ENCODE measurements at places on chromosomes 11 and 22. TPM values are rescaled to one million over a fixed set of nuclear protein-coding genes. Genes with fewer than 3 reads are reported as not detected.
A peak's percentile ranks its signal among the peaks of the same experiment; 100 is the strongest.

The TNNT3 gene
- total RNA-seq = 0.40 TPM

The AGBL2 gene
- total RNA-seq = 1.1 TPM

The JAML gene
- 2.7 TPM for total RNA-seq

The LRRC32 gene
- 9.0 TPM for total RNA-seq

The OR52D1 gene
- not detected for total RNA-seq

The OR51B4 gene
- total RNA-seq = not detected

The PHETA2 gene
- 5.5 TPM for total RNA-seq

The PIWIL4 gene
- total RNA-seq = 0.80 TPM

DNA sequence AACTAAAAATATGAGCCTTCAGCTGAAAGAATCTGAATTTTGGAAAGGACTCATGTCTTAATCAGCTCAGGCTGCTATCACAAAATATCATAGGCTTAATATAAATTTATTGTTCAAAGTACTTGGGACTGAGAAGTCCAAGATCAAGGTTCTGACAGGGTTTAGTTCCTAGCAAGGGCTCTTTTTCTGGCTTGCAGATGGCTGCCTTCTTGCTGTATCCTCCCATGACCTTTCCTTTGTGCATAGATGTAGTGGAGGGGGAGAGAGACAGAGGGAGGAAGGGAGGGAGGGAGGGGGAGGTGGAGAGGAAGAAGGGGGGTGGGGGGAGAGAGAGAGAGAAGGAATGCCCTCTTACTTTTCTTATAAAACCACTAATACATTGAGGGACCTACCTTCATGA lies 306.8 kb upstream of the DDI1 start:
- no peak for ATAC-seq

GRCh38 chr22:29032584-29032983 lies 29.0 kb downstream of the C22orf31 start:
- ATAC-seq = no peak

- no peak for ATAC-seq
These were observed 65.3 kb downstream of the JAM3 start for GRCh38 chr11:134134167-134134566.

GRCh38 chr11:100847696-100848216 lies 160.7 kb downstream of the ARHGAP42 start:
- no peak for ATAC-seq

- no peak for ATAC-seq
These were observed 812 bp upstream of the SMTN start for GRCh38 chr22:31080164-31080847.

GRCh38 chr11:118291477-118292135 lies 12.9 kb upstream of the CD3E start:
- peak; percentile 84 for ATAC-seq

DNA sequence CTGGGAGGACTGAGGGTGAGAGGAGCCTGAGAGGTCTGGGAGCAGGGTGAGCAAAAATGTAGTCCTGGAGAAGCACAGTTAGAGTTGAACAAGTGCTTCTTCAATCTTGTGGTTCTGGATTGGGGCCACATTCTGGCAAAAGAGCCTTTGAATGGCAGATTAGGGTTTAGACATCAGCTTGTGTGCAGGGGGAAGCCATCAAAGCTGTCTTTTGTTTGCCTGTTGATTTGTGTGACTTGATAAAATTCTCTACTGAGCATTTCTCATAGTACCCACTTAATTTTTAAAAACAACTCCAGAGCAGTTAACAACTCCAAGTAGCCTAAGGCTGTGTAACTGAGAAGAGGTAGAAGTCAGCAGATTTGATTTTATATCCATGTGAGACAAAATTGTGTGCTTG lies 166.2 kb downstream of the FAT3 start:
- ATAC-seq = no peak

DNA sequence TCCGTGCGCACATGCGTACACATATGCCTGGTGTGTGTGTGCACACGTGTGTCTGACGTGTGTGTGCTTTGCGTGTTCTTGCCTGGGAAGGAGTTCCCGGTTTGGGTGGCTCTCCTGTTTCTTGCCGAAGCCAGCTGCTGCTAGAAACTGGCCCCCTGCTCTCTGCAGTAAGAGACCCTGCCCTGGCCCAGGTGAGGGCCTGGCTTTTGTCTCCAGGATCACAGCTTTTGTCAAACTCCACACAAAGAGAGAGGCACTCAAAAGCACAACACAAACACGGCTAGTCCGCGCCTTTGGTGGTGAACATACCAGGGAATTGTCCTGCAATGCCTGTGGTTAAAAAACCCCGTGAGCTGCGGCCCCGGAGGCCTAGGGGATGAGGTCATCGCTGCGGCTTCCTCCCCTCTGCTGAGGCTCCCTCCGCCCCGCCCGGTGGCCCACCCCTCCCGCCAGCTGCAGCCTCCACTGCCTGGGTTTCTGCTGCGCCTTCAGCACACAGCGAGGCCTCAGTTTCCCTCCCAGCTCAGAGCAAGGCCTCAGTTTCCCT lies 88.9 kb downstream of the KCNQ1 start:
- peak; percentile 17 for ATAC-seq

DNA sequence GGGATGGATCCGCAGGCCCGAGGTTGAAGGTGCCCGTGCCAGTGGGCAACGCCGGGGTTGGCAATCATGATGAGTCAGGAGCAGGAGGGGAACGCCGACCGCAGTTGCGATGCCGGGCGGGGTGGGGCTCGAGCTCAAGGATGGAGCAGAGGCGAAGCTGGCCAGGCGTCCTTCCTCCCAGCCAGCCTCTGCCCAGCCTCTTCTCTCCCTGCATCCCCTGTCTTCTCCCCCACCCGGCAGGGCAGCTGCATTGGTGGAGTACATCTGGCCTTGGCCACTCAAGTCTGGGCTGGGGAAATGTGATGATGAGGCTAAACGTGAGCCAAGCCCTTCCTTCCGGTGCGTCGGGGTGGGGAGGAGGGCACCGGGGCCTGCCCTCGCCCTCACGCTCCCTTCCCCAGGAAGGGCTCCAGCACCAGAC lies 3.9 kb downstream of the IFITM10 start:
- no peak for ATAC-seq

- peak; percentile 27 for ATAC-seq
These were observed 4.4 kb upstream of the DENND5A start for GRCh38 chr11:9269492-9270013.

GRCh38 chr11:114605370-114605769 lies 9.8 kb upstream of the NXPE4 start:
- no peak for ATAC-seq

DNA sequence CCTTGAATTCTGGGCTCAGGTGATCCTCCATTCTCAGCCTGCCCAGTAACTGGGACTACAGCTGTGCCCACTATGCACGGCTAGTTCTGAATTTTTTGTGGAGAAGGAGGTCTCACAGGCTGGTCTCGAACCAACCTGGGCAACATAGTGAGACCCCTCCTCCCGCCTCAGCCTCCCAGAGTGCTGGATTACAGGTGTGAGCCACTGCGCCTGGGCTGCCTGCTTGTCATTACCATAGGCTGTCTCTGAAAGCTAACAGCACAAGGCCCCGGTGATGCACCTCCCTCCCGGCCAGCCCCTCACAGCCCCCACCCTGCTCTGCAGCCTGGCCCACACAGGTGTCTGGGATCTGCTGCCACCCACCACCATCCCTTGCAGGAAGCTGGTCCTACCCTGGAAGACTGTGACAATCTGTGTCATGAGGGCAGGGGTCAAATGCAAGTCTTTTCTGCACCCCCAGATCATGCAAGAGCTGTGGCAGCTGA lies 82.4 kb downstream of the DGCR2 start:
- no peak for ATAC-seq

GRCh38 chr11:65206441-65206841 lies 24.7 kb downstream of the CAPN1 start:
- ATAC-seq = peak; percentile 7

DNA sequence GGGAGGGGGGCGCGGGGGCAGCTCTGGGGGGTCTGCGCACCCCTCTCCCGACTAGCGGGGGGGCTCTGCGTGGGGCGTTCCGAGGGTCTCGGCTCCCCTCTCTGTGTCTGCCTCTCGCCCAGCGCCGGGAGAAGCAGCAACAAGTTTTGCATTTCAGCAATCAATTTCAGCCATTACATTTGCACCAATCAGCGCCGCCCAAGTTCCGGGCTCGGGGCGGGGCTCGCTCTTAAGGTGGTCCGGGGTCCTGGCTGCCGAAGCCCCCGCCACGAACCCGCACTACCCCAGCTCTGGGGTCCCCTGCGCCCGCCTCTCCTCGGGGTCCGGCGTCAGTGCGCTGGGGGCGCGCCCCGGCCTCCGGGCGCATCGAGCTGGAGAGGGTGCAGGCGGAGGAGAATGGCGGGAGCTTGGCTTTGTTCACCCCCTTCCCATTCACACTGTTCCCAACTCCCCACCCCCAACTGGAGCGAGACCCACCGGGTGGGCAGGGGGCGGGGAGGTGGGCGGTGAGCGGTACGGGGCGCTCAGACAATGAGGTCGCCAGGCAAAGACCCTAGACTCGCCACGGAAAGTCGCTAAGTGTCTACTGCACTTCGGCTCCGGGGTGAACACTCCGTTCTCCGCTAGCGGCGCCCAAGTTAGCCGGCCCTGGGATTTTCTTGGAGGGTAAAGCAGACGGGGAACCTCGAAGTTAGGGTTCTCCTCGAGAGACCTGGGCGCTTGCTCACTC lies at the start of gene MN1:
MN1 (minus strand) TSS at position 141 of the 730 bp plus-strand sequence. CDS start 1,213 bp downstream, outside the sequence.
- ATAC-seq = peak; percentile 21

DNA sequence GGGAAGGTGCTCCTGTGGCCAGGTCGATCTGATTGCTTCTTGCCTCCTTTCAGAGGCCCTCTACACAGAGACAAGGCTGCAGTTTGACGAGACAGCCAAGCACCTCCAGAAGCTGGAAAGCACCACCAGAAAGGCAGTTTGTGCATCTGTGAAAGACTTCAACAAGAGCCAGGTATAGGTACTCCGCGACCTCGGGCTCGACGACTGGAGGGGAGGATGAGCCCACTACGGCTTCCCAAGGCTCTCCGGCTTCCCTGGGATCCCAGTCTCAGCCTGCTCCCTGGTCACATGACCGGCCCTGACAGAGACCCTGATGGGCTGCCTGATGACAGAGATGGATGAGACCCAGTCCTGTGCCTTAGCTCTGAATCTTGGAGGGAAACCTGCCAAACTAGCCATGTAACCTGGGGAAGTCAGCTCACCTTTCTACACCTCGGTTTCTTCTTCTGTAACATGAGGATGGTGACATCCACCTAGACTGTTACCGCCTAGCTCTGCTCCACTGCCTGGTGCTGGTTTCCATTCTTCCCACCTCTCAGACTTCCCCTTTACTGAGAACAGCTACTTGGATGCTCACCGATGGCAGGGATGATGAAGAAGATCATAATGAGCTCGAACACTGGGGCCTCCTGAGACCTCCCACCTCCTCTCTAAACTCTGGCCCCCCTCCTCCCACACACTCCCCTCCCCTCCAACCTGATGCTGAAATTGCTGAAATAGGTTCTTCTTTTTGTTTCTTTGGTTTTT lies 8.9 kb downstream of the RIBC2 start:
- ATAC-seq = no peak

DNA sequence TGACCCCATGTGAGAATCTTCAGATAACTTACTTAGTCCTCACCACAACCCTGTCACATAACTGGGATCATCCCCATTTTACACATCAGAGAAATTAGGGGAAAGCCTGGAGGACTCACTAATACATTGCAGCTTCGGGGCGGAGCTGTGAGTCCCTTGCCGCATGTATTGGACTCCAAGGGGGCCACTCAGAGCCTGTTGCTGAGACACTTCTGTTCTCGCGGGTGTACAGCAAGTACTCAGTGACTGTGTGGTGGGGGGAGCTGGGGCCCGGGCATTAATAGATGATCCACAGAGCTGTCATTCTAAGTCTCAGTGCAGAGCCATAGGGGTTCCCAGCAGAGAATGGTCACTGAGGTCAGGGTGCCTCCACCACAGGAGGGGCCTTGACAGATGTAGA lies 13.5 kb downstream of the OAF start:
- ATAC-seq = no peak

- no peak for ATAC-seq
These were observed 9.2 kb upstream of the TPCN2 start for GRCh38 chr11:69039501-69039900.

GRCh38 chr11:125797641-125798040 lies 9.7 kb downstream of the PATE3 start:
- ATAC-seq = no peak

DNA sequence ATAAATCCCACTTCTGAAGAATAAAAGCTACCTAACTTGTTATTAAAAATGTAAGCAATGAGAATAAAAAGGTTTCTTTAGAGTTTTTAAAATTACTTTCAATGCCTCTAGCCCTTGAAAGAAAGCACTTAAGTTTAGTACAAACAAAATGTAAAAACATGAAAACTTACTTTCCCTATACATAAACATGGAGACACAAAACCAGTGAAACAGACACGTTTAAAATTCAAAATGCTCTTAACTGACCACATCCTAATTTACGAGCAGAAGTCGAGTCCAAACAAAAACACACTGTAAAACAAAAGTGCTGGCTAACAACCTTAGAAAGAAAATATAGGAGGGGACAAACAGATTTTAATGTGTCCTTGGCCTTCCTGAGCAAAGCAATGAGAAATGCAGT lies 36.6 kb downstream of the TCF20 start:
- no peak for ATAC-seq

DNA sequence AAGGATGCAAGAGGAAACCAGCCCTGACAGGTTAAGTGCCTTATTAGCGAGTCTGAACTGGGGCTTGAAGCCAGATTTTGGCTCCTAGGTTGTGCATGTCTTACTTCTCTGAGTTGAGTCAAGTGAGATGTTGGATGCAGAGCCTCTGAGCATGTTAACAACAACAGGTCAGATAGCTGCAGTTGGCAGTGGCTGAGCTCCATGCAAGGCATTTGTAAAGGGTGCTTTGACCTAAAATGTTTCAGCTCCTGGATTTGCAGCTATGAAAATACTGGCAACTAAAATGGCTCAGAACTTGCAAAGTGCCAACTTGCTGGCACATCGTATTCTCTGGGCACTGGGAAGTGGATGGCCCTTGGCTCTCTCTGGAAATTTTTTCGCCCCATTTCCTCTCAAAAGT lies 16.4 kb upstream of the CSRP3 start:
- ATAC-seq = peak; percentile 52

GRCh38 chr11:15342163-15342562 lies 227.4 kb downstream of the INSC start:
- peak; percentile 64 for ATAC-seq

GRCh38 chr11:126530416-126530815 lies 174.9 kb downstream of the ST3GAL4 start:
- no peak for ATAC-seq

DNA sequence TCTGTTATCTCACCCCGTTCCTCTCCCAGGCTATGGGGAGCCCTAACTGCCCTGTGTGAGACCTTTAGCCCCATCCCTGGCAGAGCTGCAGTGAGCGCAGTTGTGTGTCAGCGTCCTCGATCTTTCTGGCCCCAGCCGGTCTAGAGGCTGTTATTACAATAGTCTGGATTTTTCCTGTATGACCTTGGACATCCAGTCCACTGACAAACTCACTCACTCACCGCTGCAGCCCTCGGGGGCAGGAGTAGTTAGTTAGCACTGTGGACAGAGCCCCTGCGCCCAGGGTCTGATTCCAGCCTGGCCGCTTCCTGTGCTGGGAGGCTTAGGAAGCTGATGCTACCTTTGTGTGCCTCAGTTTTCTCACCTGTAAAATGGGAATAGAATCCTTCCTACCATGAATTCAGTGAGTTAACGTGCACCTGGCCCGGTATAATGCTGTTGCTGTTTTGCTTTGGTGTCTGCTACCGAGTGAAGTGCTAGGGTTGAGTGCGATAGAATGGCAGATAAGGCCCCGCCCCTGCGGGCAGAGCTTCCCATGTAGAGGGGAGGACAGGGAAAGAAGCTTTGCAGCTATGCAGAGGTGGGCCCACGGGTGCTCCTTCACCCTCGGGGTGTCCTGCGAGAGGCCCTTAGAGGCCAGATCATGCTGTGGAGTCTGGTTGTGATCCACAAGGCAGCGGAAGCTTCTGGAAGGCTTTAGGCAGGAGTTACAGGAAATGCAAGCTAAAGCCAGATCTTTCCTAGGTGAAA lies 3.0 kb downstream of the LRP5 start:
- ATAC-seq = peak; percentile 7

GRCh38 chr11:121451178-121451985 lies 732 bp upstream of the SORL1 start:
- ATAC-seq = peak; percentile 73
